ENCODE measurements at places on chromosomes 12 and 14.

DNA sequence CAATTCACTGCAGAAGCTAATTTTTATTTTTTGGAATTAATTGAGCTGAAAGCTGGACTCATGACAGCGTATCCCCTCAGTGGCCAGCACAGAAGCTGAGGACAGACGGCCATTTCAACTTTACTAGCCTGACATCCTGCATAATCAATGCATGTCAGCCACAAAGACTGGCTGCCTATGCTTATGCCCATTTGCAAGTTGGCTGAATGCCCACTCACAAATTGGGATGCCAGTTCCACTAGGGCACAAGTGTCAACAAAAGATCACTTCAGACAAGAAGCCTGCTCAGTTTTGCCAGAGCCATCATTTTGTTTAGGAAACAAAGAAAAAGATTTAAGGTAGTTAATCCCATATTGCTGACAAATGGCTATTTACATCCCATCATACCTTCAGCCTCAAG is 417.6 kb downstream of the NOVA1 start:
- DNase-seq = no peak

GRCh38 chr12:22101749-22102243 is 55.8 kb downstream of the CMAS start:
- peak; percentile 59 for DNase-seq

DNA sequence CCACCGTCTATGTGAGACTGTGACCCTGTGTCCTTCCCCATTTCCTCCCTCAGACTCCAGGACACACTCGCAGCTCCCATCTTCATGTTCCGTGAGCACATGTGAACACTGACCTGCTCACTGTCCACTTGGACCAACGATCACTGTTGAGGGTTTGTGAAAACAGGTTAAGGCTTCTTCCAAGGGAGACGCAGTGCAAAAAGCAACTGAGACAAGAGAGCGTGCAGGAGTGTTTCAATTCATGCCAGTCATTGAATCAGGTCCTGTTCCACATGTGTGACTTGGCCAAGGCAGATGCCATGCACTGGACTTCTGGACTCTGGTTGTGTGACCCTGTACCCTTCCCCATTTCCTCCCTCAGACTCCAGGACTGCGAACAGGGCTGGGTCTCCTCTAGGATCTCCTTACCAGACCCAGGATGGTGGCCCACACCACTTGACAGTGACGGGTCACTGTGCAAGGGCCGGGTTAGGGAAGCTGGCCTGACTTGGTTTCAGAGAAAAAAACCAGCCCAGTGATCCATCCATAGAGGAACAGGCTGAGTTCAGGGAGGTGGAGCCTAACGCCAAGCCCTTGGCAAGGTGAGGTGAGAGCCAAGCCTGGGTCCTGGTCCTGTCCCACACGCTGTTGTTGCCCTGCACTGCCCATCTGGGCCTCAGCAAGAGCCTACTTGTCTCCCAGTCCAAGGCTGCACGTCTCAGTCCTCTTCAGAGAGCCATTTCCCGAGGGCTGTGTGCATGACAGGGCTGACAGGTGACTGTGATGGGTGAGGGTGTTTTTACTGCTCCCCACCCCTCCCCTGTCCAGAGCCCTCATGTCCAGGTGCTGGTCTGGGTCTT is 5.7 kb upstream of the KRT5 start:
- peak; percentile 54 for DNase-seq

- peak; percentile 59 for DNase-seq
Measured at GRCh38 chr14:103188810-103189480, 65.7 kb downstream of the TNFAIP2 start.

- DNase-seq = no peak
Measured at GRCh38 chr12:50517421-50518048, 12.8 kb downstream of the DIP2B start.

- no peak for DNase-seq
Measured at GRCh38 chr12:80567401-80567800, 123.4 kb downstream of the PTPRQ start.

DNA sequence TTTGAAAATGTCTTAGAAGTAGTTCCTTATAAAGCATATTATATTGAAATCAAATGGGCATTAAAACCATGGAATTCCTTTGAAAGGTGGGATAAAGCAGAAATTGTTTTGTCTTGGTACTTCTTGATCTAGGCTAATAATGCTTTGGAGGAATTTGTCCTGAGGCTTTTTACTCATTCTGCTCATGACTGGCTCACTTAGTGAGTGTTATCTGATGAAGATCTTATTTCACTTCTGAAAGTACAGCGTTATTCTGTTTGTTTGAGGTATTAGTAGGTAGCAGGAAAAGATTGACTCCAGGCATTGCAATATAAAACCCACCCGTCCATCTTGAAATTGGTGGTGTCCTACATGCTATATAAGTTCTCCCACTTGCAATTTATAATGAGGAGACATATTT is 5.5 kb downstream of the C12orf71 start:
- DNase-seq = no peak

DNA sequence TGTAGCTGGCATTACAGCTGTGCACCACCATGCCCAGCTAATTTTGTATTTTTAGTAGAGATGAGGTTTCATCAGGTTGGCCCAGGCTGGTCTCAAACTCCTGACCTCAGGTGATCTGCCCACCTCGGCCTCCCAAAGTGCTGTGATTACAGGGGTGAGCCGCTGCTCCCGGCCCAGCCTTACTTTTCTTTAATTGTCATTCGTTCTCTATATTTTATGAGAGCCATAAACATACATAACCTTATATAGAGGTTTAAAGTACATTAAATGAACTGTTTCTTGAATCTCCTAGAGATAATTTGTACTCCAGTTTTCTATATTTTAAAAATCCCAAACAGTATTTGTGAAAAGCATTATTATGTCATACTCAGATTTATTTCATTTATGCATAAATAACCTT is 98.6 kb downstream of the SYNE2 start:
- DNase-seq = no peak

DNA sequence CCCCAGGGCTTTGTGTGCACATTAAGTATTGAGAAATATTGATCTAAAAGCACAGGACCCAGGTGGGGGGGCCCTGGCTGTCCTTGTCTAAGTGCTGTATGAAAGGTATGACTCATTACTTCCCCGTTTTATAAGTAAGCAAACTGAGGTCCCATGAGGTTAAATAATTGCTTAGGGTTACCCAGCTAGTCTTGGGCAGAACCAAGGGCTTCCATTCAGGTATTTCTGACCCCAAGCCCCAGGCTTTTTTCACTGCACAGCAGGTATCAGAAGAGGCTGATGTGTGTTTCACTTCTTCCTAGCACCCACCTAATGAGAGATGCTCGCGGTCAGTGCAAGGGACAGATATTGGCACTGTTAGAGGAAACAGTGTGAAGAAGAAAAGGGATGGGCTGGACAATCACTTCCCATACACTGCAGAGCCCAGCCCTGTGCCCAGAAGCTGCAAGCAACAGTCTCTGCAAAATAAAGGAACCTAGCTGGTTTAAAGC is 4.7 kb upstream of the TC2N start:
- no peak for DNase-seq

GRCh38 chr12:119725523-119725922 is 57.6 kb downstream of the PRKAB1 start:
- DNase-seq = no peak

DNA sequence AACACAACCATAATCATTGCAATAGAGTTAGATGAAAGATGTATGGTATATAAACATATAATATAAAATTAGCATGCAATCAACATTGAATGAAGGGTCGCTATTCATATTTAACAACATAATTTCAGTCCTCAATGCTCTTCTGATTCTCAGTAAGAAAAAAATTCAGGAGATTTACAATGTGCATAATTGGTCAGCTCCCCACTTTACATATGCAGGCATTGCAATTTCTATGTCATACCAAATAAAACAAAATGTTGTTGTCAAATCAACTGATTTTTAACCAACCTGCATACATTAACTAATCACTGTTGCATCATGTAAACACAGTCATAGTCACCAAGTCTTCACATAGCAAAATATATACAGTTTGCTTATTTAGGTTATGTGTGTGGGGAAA is 5.2 kb upstream of the SLCO1A2 start:
- DNase-seq = no peak

- no peak for DNase-seq
Measured at GRCh38 chr14:96926001-96926400, 128.8 kb downstream of the VRK1 start.

- DNase-seq = peak; percentile 74
Measured at GRCh38 chr12:12533238-12533829, 29.3 kb downstream of the DUSP16 start.

- DNase-seq = no peak
Measured at GRCh38 chr14:21494902-21495762, 16.0 kb downstream of the METTL3 start.

Measured in islet precursor cell (in vitro differentiated cells).